ENCODE measurements at places on chromosomes 6 and 20.
A peak's percentile ranks its signal among the peaks of the same experiment; 100 is the strongest.

GRCh38 chr20:35296101-35296554, 3.9 kb upstream of the FAM83C start:
- DNase-seq, result no peak

DNA sequence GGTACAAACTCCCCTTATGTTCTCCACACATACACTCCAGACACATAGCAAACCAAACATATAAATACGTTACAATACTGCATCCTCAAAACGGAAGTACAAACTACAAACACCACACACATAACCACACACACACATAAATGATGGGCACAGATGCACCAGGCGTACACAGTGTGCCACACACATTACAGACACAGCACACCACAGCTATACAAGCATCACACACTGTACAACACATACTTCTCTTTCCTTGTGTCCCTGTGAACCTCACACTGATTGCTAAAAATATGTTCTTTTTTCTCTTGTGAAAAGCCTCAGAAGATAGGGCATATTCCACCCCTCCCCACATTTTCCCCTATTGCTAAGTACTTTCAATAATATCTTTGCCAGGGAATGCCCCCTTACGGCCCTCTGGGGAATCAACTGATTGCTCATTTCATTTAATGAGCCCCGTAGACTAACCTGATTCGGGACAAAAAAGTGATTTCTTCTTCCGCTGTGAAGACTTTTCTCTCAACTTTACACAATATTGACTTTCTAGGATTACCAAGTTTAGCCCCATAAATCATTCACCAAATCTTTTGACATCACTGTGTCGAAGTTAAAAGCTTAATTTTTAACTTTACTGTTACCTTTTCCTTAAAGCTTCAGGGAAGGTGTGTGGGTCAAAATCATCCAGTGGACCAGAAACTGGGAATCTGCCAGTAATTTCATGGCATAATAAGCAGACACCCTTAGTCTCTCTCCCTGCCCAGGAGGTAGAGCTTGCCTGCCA, at the start of gene SLC17A1:
TSS of gene SLC17A1 (minus strand) at position 521 of the 775 bp plus-strand sequence. CDS start 1,495 bp downstream, outside the sequence.
- DNase-seq, result no peak

GRCh38 chr20:64037498-64038213, 1.7 kb downstream of the C20orf204 start:
- no peak for DNase-seq

DNA sequence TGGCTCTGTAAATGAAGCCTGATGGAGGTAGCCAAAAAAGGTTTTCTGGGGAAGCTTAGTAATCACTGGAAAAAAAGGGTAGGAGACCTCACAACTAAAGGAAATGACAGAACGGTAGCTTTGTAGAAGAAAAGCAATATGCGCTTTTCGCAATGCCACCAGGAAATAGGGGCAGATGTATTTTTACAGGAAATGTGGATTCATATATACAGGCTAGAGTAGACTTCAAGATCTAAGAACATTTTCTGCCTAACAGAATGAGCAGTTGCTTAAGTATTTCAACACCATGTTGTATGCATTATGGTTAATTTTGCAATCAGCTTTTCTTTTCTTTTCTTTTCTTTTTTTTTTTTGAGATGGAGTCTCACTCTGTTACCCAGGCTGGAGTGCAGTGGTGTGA, 219.6 kb downstream of the CD83 start:
- no peak for DNase-seq

DNA sequence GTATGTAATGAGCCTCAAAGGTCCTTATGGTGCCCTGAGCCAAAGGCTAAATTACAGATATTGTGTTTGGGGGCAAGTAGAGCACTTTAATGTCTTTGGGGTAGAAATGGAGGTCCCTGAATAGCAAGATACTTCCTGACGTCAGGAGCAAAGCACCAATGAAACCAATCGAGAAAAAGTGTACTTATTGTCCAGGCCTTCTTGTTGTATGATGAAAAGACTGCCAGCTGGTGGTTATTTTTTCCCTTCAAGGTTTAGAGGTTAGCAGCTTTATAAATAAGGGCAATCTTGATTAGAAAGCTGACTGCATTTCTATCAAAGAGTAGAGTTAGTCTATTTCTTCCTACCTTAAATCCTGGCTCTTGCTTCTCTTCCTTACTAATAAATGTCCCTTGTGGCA, 76.1 kb upstream of the HSF2 start:
- DNase-seq, result peak; percentile 27

- DNase-seq, result no peak
These were observed 18.3 kb upstream of the MUC21 start for GRCh38 chr6:30965140-30965601.

DNA sequence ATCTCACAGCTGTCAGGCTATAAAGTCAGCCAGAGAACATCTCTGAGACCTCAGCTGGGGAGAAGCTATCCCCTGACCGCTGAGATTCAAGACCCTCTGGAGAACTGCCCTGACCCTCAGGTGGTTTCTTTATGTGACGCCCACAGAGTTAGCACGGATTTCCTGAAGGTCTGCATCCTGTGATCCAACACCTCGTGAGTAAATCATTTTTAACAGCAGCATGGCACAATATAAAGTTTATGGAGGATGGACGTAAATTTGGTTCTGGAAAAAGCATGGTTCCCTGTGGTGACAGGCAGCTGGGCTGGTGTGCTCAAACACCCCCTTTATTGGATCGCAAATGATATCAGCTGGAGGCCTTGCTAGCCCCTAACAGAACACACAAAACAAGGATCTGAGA, 25.3 kb upstream of the TRAF3IP2 start:
- no peak for DNase-seq

DNA sequence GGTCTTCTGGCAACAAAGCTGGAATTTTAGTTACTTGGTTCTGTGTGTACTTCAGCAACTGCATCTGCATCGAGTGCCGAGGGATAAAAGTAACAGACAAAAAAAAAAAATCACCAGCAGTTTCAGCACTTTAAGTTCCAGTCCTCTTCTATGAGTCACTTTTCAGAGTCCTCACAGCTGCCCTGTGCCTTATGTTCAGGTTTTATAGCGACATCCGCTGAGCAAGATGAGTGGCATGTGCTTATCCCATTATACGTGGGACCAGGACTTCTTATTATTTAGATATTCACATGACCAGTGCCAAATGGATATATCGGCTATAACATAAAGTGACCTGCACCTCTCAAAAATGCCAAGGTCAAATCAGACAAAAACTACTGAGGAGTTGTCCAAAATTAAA, 242.9 kb downstream of the FOXA2 start:
- DNase-seq, result peak; percentile 81

DNA sequence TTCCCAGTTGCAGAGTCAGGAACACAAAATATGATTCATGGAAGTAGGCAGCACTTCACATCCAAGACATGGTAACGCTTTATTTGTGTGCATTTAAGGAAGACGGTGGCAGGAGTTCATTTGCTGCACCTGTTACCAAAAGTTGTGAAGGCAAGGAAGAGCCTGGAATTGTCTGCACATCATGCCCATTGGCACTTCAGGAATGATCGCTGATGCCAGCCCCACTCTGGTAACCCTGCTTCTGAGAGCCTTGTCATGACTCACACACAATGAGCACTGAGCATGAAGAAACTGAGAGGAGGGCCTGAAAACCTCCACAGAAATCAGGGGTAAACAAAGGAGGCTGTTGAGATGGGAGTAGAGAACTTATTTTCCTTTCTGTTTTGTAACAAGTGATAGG, 181.1 kb downstream of the RPS12 start:
- no peak for DNase-seq

DNA sequence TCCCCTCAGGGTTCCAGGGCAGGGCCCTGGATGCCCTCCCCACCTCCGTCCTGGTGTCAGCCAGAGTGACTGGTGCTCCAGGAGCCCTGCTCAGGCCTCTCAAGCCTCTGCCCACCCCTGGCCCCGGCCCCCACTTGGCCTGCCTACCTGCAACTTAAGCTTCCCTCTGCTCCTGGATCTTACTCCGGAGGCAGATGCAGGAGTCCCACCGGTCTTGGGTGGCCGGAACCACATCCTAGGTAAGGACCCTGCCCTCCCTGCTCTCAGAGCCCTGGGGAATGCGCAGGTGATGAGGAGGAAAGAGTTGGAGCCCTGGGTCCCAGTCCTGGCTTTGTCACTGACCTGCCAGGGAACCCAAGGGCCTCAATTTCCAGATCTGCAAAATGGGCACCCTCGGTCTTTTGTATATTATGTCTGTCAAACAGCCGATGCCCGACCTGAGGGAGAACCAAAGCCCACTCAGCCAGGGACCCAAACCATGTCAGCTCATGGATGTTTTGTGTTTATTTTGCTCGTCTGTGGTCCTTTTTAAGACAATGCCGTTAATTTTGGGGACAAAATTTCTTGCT, 34.5 kb upstream of the BPIFA2 start:
- DNase-seq, result no peak

DNA sequence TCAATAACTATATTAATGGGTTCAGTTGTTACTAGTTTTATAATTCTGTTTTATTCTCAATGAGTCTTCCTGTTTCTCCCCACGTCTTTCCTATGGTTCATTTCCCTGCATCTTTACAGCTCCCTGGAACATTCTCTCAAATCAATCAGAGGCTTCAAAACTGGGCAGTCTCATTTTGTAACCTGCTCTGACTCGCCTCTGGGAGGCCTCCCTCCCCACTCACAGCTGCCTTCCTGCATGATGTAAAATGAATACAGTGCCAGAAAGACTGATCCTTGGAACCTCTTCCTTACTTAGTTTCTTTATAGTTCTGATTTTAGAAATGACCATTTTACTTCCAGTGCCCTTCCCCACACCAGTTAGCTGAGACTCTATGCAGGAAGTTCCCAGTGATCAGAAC, 103.9 kb downstream of the ESR1 start:
- no peak for DNase-seq

GRCh38 chr20:1165521-1165920, 19.3 kb downstream of the TMEM74B start:
- DNase-seq, result no peak

DNA sequence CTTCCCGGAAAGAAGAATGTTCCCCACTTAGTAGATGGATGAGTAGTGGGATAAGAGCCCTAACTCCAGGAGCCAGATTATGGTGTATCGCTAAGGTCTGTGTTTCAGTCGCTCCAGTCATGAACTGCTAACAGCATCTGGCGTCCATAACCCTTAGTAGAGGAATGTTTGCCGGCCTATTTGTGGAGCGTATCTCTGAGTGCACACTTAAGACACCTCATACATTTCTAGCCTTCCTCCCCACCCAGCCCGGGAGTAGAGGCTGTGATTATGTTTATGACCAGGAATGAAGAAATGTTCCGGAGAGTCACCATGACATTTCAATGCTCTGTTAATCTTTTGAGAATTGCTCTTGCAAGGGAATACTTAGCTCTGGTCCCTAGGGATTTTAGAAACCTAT, 251.1 kb upstream of the SOX4 start:
- no peak for DNase-seq

DNA sequence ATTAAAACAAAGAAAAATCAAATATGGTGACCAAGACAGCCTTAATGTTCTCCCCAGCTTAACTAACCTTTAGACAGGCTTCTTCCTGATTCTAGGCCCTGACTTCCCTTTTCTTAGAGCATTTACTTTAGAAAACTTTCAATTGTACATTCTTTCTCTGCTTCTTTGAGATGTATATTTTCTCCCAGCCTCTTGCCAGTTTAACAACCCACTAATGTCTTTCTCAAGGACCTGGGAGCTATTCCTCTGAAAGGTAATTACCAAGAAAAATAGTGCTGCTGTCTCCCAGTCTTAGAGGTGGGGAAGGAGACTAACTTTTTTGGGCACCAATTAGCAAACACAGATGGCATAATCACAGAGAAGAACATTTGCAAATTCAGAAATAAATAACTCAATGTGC, 62.8 kb upstream of the KCNQ5 start:
- no peak for DNase-seq

- DNase-seq, result no peak
These were observed 25.2 kb downstream of the LCA5 start for GRCh38 chr6:79512014-79512413.

DNA sequence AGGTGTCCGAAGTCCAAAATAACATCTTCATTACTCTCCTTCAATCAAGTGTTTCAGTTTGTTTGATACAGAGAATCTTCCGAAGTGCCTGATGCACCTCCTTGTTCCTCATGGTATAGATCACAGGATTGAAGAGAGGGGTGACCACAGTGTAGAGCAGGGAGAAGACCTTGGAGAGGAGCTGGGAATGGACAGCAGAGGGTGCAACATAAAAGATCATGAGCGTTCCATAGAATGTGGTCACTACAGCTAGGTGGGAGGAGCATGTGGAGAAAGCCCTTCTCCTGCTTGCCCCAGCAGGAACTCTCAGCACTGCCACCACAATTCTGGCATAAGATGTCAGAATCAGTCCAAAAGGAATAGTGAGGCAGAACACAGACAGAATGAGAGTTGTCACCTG, 11.9 kb downstream of the OR12D1 start:
- DNase-seq, result no peak

GRCh38 chr6:119643876-119644275, 294.3 kb upstream of the MAN1A1 start:
- DNase-seq, result peak; percentile 32

GRCh38 chr6:158717341-158718330, 67.8 kb downstream of the SYTL3 start:
- DNase-seq, result no peak

DNA sequence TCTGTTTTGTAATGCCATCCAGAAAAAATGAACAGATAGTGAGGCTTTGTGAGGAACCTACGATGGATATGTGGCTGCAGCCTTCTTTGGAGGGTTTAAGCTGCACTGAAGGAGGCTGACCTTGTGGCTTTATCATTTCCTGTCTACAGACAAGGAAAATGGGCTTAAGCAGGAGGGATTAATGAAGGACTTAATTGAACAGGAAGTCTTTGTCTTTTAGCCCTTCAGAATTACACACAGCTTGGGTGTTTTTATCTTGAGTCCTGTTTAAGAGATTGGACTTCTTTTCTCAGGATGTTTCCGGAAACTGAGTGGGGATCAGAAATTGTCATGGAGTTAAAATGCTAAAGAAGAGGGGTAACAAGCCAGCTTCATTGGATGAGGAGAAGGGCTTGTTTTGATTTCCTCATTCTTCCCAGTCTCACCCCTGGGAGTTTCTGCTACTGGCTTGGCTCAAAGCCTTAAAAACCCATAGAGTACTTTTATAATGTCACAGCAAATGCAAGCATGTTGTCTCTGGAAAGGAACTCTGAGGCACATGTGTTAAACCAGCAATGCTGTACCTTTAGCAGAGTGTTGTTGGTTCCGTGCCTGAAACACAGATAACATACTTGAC, 193.6 kb downstream of the JARID2 start:
- DNase-seq, result no peak

DNA sequence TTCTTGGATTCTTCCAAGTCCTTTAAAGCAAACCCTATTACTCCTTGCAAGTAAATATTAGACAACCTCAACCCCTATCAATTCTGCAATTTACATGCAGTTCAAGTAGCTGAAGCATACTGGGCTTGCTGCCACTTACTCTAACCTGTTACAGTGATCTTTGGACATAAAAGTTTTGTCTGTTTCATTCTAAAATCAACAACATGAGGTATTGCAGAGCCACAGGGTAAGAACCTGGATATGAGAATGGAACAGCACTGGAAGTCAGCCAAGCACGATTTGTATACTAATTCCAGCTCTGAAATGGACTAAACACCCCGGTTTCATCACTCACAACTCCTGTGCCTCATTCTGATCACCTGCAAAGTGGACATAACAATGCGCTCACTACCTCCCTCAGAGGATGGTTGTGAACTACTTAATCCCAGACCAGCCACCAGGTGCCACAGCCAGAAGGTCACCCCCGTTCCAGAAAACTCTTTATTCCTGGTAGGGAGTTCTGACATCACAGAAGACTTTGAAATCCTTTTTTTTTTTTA, 270.0 kb downstream of the ADGB start:
- no peak for DNase-seq

All from RPMI7951 (cell line).